ENCODE measurements at places on chromosomes 11 and 22.

GRCh38 chr11:75826461-75827230 is 11.6 kb downstream of the UVRAG start:
- DNase-seq: no peak

GRCh38 chr11:128627666-128628324 is 40.4 kb upstream of the ETS1 start:
- DNase-seq: no peak

DNA sequence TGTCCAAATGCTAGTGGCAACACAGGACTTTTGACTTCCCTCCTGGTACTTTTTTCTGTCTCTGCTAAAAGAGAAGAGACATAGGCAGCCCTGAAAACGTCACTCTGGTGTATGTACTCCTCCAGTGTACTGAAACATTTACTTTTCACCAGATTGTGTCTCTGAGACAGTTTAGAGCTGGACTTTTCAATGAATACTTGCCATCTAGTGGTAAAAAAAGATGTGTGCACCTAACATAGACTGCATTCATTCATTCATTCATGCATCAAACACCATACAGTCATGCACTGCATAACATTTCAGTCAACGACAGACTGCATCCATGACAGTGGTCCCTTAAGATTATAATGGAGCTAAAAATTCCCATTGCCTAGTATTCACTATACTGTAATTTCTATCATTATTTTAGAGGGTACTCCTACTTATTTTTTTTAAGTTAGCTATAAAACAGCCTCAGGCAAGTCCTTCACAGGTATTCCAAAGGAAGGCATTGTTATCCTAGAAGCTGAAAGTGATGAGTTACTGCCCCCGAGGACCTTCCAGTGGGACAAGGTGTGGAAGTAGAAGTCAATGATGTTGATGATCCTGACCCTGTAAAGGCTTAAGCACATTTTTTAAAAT is 186.2 kb downstream of the SPON1 start:
- DNase-seq: no peak

- no peak for DNase-seq
These were observed 14.6 kb downstream of the FAM83F start for GRCh38 chr22:40009292-40009774.

DNA sequence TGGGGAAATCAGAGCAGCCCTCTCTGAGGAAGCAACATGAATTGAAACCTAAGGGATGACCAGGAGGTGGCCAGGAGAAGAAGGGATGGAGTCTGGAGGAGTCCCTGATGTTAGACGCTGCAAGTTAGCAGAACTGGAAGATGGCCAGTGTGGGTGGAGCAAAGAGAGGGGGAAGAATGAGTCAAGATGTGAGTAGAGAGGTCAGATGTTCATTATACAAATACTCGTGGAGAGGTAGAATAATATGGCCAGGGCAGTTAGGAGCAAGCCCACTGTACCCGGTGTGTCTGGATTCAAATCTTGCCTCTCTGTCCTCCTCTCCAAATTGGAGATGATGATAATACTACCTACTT is 242.0 kb downstream of the TENM4 start:
- no peak for DNase-seq

Measured in NCI-H1417 treated with DMSO at 0.1 percent for 48 hours (cell line).